ENCODE measurements at places on chromosomes 6 and 20. TPM values are rescaled to one million over a fixed set of nuclear protein-coding genes. Genes with fewer than 3 reads are reported as not detected.
A peak's percentile ranks its signal among the peaks of the same experiment; 100 is the strongest.

GRCh38 chr20:11344939-11345338, 572.8 kb upstream of the BTBD3 start:
- DNase-seq = no peak

GRCh38 chr20:32599783-32600340, 14.7 kb upstream of the NOL4L start:
- no peak for DNase-seq

GFRAL gene
- not detected for total RNA-seq

- no peak for DNase-seq
These were observed 46.4 kb downstream of the PRL start for GRCh38 chr6:22250486-22250885.

DEFB129 gene
- not detected for total RNA-seq

GNAS-AS1 gene
- total RNA-seq = 0.15 TPM

DNA sequence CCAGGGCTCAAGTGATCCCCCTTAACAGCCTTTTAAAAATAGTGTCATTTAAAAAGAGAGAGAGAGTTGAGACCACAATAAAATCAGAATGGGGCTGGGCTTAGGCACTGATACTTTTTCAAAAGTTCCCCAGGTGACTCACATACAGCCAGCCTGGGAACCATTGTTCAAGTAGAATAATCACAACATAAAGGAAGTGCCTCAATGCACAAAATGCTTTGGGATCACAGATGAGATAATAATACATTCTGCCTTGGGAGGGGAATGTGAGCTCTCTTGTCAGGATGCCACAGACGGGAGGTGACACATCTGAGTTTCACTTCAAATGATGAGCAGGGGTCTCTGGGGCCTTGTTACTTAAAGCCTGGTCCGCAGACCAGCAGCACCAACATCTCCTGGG, 34.0 kb upstream of the GABRR1 start:
- no peak for DNase-seq

- no peak for DNase-seq
These were observed 4.0 kb downstream of the MYLIP start for GRCh38 chr6:16132909-16133308.

SLC24A3 gene
- total RNA-seq = 0.21 TPM

FUT9 gene
- total RNA-seq = not detected

DNA sequence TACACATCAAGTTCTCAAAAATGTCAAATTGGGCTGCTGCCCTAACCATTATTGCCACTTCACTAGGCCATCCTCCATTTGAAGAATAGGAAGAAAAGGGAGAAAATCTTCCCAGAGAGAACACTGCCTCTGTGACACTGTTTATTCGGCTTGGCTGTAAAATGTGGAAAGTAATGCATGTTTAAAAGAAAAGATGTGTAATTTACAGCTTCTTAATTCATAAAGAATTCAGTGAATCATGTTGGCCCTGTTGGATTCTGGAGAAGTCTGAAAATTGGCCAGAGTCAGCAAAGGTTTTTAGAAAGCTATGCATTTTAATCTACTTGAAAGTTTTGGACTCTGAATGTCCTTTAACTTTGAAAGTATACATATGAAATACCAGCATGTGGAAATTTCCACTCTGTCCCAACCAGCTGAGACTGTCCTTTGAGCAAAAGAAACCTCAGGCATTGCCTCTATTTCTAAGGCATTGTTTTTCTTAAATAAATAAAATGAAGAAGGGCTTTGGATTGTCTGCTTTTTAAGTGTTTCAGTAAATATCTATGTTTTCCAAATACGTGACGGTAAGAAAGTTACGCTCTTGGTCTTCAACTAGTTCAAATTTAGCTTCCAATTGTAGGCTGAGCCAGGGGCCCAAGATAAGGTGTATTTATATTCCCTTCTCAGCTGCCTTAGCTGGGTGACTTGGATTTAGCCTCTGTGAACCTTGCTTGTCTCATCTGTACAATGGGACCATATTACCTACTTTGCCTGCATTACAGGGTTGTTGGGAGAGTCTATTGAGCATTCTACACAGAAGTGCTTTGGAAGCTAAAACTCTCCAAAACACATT, 222.2 kb downstream of the UST start:
- DNase-seq = no peak

GRCh38 chr6:89433252-89434149, 549 bp downstream of the ANKRD6 start:
- peak; percentile 26 for DNase-seq

DNA sequence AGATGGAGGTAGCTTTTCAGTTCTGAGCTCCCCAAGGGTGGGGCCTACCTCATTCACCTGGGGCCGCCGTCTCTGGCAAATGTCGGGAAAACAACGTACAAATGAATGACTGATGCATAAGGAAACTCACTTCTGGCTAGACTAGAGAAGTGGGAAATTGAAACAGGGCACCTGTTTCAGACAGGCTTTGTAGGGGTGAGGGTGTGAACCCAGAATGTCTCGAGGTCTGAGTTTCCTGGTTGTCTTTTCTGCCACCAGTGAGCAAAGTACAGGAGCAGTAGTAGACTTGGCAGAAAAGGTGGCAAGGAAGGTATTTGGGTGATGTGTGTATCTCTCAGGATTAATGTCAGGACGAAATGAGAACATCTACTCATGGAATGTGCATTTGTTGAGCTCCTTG, 308.5 kb downstream of the CLIC5 start:
- no peak for DNase-seq

DNA sequence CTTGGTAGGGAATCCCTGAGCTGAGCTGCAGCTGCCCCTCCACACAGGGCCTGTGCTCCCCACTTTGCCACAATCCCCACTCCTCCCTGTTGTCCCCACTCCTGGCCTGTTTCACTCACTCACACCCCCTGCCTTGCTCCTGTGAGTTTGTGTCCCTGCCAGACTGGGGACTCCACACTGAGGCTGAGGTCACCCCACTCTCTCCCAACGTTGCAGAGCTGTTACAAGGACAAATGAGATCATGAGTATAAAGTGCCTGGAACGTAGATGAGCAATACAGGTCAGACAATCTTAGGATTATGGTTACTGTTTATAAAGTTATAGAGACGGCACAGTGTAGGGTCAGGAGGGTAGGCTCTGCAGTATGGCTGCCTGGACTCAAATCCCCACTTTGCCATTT, 426.0 kb upstream of the SULF2 start:
- DNase-seq = no peak

DNA sequence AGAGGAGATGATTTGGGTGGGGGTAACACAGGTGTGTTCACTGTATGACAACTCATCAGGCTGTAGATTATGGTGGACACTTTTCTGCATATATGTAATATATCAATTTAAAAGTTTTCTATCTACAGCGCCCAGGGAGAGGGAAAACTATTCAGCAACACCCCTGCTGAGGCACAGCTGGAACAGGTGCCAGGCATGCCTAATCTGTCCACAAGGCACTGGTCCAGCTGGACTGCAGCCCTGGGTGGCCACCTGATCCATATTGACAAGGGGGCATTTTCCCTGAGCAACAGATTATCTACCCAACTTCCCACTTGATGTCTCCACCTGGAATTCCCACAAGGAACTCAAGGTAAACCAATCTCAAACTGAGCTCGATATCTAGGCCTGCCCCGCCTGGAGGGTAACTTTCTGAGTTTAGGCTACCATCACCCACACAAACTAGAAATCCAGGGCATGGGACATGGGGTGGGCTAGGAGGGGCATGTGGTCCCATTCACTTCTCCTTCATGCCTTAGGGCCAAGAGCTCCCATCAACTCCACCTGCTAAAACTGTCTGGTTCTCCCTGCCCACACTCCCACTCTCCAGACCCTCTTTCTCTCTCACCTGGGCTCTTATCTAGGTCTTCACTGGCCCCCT, 4.6 kb downstream of the SLC22A16 start:
- no peak for DNase-seq

GRCh38 chr6:54085541-54085940, 25.7 kb upstream of the MLIP start:
- DNase-seq = peak; percentile 42

DNA sequence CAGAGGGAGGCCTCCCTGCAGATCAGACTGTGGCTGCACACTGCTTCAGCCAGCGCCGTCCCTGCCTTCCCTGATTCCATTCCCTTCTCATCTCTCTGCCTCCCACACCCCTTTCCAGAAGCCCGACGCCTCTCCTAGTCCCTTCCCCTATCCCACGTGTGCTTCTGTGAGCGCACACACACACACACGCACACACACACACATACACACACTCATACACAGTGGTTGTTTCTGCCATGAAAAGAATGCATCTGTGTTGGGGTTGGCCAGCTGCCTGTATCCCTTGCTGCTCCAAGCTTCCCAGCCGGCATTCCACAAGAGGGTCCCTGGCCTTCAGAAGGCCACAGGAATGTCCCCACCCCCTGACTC, 51.7 kb downstream of the MOCS1 start:
- peak; percentile 67 for DNase-seq

DNA sequence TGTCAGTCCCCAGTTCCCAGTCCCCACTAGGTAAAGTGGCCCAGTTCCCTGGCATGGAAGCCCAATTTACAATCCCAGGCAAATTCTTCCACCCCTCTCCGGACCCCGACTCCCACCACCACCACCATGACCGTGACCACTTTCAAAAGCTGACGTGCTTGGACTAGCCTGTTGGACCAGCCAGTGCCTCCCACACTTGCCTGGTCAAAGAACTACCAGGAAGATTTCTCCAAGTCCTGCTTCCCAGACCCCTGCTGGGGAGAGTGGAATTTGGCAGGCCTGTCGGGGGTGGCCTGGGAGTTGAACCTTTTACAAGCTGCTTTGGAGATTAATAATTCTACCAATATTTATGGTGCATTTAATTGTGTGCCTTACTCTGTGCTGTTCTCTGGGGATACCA, 1.4 kb upstream of the PTPRT start:
- no peak for DNase-seq

- no peak for DNase-seq
These were observed 87.9 kb downstream of the CDC5L start for GRCh38 chr6:44475417-44475778.

GRCh38 chr6:168939041-168939440, 314.6 kb downstream of the THBS2 start:
- DNase-seq = no peak

- DNase-seq = peak; percentile 1
These were observed 205.1 kb downstream of the DLL1 start for GRCh38 chr6:170085475-170086401.

- no peak for DNase-seq
These were observed 5.9 kb downstream of the SMAP1 start for GRCh38 chr6:70673601-70674000.

DNA sequence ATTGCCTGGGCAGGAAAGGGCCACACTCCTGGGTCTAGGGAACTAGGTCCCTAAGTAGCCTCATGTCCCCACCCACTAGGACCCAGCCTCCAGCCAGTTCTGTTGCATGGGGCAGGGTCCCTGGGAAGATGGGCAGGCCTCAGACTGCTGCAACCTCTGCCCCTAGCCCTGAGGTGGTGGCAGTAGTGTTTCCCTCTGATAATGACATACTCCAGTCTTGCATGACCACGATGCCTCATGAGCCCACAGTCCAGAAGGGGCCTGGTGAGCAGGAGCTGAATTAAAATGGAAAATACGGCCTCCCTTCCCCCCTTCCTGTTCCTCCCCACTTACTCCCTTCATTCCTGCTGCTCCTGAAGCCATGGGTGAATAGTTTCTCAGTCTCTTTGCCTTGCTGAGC, 36.0 kb upstream of the SCRT2 start:
- no peak for DNase-seq

DNA sequence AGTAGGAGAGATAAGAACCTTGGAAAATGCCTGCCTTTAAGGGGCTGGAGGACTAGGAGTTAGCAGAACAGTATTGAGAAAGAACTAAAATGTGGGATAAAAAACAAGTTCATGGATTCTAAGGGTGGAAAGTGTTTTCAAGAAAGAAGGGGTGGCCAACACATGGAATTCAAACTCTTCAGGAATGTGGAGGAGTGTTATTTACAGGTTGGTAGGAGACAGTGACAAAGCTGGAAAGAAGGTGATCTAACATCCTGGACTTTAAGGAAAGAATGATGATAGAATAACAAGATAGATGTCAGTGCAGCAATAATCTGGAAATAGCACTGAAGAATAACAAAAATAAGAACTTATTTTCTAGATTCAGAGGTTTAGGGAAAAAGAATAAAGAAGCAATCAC, 54.0 kb upstream of the TNFRSF21 start:
- no peak for DNase-seq

FIG4 gene
- 9.0 TPM for total RNA-seq

DNA sequence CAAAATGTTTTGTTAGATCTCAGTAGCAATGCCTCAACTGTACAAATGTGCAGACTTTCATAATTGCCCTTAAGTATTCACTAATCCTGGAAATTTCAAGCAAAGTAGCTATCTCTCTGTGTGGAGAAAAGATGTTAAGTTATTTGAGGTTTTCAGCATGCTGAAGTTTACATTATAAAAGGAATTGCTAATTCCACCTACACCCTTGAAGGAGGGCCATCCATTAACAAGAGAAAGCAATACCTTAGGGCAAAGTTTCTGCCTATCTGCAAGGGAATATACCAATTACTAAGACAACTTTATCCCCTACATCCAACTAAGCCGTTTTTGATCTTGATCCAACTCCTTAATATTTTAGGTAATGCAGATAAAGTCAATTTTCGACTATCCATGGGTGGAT, 380.7 kb upstream of the BTBD3 start:
- no peak for DNase-seq

COL10A1 gene
- 0.40 TPM for total RNA-seq

MLIP gene
- 356 TPM for total RNA-seq

ZNF165 gene
- 0.68 TPM for total RNA-seq

GRCh38 chr6:146582857-146583256, 15.9 kb upstream of the ADGB start:
- peak; percentile 19 for DNase-seq

GRCh38 chr20:40945754-40946450, 82.7 kb upstream of the TOP1 start:
- DNase-seq = peak; percentile 27

ATP6V1G2 gene
- 1.3 TPM for total RNA-seq

HAO1 gene
- not detected for total RNA-seq

RIPPLY2 gene
- total RNA-seq = not detected

TAP2 gene
- total RNA-seq = 22.7 TPM

DNA sequence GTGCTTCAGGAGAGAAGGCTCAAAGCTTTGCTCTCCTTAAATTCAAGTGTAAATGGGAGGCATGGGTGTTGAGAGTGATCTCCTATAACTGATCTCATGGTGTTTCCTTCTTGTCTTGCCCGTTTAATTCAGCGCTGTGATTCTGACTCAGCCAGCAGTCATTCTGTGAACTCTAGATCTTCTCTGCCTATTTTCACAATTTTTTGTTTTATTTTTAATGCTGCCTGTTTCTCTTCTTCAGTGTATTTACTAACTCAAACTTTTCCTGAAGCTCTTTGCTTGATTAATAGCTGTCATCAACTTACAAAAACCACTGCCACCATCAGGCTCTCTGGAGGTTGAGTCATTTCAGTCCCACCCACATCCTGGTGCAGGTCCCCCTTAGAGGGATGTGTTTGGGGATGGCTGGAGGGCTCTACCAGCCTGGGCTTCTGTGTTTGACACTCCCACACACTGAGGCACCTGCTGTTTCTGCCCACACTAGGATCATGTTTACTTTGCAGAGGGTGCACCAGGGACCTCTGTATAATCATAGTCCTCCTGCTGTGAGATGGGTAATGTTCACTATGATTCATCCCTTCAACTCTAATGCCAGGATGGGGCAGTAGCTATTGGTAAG, 94.0 kb downstream of the SHLD1 start:
- no peak for DNase-seq

WFDC5 gene
- not detected for total RNA-seq
